Kidney (tissue), 22 donors: ENCODE measurements at places on chromosomes 12 and 14. TPM values are rescaled to one million over a fixed set of nuclear protein-coding genes. Genes with fewer than 3 reads are reported as not detected.

DNA sequence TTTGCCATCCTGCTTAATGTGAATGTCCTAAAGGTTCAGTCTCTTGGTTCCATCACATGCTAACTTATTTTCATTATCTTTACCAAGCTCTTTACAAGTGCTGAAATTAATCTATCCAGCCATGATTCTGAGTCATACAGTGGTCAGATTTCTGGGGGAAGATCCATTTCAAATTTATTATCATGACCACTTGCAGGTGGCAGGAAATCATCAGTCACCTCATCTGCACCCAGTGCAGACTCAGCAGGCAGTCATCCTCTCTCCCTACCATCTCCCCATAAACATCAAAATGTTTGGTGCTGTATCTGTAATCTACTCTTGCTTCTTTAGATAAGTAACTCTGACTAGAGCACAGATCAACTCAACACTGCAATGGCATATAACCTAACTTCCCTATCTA lies 23.5 kb downstream of the ATG14 start:
- no peak for DNase-seq

GRCh38 chr12:7092229-7092985 lies at the start of gene C1R:
Gene C1R (minus strand): TSS chr12:7092445. CDS start chr12:7092388, 57 bp downstream.
- peak; percentile 80 for DNase-seq

The CEBPE gene
- not detected for total RNA-seq

The CACNA2D4 gene
- total RNA-seq, result 7.3 TPM

GRCh38 chr14:84453307-84453950 lies 1076.5 kb upstream of the FLRT2 start:
- no peak for DNase-seq

- DNase-seq, result no peak
These were observed 134.4 kb downstream of the BCAT1 start for GRCh38 chr12:24814379-24815113.

- DNase-seq, result no peak
These were observed 36.8 kb upstream of the SGPP1 start for GRCh38 chr14:63764620-63765139.

DNA sequence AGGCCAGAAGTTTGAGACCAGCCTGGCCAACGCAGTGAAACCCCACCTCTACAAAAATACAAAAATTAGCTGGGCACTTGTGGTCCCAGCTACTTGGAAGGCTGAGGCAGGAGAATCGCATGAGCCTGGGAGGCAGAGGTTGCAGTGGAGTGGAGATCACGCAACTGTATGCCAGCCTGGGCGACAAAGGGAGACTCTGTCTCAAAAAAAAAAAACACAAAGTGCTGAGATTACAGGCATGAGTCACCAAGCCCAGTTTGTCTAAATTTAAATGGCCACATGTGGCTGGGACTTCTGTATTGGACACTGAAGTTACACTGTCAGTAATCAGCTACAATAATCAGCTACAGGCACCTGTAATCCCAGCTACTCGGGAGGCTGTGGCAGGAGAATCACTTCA lies 100.9 kb upstream of the AEBP2 start:
- no peak for DNase-seq

DNA sequence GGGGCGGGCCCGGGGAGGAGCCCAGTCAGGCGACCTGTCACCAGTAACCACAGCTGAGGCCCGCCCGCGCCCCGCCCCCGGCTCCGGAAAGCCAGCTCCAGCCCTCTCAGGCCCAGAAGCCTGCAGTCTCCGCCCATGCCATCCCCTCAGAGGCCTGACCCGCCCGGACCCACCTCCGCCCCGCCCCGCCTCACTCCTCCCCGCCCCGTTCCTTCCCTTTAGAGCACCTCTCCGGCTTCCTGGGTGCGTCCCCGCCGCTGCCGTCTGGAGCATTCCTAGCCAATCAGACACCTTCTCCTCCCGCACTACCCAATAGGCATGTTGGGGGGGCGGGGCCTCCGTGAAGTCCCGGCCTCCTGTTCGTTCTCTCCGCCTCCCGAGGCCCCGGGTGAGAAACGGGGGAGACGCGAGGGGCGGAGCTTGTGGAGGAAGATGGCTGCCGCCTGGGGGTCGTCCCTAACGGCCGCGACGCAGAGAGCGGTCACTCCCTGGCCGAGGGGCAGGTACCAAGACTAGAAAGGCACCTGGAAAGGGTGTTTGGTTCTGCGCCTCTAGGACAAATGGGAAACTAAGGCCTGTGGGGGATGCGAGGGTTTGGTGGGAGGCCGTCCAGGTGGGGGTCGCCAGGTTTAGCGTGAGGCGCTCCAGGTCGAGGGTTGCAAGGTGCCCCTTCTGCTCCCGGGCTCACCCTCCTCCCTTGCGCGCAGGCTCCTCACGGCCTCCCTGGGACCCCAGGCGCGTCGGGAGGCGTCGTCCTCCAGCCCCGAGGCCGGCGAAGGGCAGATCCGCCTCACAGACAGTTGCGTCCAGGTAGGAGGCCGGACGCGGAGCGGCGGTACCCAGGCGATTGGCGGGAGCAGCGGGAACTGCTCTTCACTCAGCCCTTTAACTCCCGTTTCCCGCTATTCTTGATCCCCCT lies at the start of gene ISCA2:
ISCA2 (plus strand) TSS at position 423 of the 919 bp plus-strand sequence; CDS start at position 433, 10 bp downstream.
- peak; percentile 100 for DNase-seq

The CIT gene
- total RNA-seq, result 81.6 TPM

DNA sequence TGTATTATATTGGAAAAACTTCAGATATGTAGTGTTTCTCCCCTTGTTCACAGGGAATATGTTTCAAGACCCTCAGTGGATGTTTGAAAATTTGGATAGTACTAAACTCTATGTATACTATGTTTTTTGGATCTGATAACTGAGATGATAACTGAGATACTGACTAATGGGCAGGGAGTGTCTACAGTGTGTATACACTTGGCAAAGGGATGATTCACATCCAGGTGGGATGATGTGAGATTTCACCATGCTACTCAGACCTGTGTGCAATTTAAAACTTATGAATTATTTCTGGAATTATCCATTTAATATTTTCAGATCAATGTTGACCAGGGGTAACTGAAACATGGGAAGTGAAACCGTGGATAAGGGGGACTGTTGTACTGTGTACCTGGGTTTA lies 13.8 kb downstream of the RAD51B start:
- DNase-seq, result no peak
